ENCODE measurements at places on chromosomes 3 and 15.

DNA sequence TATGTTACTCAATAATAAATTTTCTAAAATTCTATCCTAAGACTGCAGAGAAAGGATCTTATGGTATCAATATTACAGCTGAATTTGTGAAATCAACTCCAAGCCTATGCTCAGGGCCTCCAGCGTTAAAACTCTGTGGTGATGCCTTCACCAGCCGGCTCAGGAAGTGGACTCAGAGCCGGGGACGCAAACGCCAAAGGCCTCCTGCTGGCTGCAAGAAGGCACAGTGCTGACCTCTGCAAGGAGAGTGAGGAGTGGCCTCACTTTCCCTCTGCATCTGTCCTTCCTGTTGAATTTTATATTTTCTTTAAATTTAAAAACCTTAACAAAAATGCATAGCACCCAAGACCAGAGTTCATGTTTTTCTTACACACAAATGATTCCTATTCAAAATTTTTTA lies 48.5 kb downstream of the HERC2 start:
- DNase-seq, result no peak

DNA sequence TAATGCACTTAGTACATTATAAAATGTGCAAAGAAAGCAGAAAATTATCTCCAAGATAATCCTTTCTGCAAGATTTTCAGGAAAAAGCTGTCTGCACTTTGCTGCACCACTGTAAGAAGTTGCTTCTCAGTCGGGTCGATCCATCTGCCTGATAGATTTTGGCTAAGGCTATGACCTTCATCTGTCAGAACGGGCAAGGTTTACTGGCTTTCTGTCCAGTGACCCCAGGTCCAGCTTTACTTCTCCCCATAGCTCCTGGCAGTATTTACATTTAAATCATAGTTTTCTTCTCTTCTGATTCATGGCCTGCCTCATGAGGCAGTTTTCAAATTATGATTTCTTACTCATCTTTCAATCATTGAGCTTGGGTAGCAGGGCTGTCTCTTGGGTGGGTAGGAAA lies 422.7 kb downstream of the EPHB1 start:
- DNase-seq, result no peak

DNA sequence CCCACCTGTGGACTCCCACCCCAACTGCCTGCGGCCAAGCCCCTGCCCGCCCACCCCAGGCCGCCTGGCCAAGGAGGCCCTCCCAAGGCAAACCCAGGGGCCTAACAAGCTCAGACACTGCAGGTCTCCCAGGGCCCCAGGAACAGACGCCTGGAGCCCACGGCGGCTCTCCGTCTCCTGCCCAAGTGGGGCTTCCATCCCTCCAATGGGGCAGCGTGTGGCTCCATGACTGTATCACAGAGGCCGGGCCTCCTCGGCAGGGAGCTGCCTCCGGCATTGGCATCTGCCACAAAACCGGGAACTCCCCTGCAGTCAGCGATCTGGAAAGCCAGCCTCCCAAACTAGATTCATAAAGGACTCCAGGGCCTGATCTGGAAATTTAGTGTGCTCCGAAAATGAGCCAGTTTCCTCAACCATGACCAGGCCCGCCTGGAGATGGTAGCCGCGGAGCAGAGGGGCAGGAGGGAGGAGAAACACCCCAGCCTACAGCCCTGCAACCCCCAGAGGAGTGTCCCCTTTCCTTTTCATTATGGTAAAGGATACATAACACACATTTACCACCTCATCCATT lies 148.3 kb upstream of the IQSEC1 start:
- no peak for DNase-seq

GRCh38 chr15:73988445-73988969 lies 3.6 kb downstream of the STOML1 start:
- DNase-seq, result no peak

DNA sequence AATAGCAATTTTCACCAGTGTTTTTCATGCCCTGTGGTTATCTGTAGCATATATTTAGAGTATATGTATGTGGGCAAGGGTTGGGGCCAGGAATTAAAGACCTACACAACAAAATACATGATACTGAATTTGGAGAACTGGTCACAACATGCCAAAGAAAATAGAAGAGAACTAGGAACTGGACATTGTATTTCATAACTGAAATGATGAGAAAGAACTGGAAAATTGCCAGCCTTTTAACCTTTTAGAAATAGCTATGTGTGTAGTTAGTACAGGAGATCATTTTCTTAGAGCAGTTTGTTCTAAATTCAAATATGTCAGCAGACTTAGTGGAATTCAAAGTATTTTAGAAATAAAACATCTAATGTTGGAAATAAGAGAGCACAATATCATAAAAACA lies 227.1 kb upstream of the CGNL1 start:
- no peak for DNase-seq

Measured in omental fat pad (tissue), 4 donors.